ENCODE measurements at places on chromosomes 12 and 14.

DNA sequence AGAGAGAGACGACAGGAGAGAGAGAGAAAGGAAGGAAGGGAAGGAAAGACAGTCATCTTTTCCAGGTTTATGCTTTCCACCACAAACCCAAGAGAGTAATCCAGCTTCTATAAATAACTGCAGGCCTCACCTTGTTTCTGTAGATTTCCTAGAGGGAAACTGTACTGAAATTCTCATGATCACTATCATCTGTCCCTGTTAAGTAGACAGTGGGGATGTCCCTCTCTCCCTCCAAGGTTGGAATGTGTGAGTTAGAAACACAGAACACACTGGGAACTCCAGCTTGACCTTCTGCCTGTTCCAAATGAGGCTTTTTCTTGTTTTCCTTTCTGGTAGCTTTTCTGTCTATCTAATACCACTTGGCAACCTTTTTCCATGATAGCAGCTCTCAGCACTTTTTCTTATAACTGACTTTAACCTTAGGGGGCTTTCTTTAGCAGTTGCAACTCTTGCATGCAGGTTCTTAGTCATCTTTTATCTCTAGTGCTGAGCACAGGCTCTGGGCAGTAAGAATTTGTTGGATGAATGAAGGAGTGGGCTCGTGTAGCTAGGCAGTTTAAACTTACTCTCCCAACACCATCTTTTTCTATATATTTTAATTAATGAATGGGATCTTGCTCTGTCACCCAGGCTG, 22.8 kb upstream of the FBXO33 start:
- no peak for DNase-seq

DNA sequence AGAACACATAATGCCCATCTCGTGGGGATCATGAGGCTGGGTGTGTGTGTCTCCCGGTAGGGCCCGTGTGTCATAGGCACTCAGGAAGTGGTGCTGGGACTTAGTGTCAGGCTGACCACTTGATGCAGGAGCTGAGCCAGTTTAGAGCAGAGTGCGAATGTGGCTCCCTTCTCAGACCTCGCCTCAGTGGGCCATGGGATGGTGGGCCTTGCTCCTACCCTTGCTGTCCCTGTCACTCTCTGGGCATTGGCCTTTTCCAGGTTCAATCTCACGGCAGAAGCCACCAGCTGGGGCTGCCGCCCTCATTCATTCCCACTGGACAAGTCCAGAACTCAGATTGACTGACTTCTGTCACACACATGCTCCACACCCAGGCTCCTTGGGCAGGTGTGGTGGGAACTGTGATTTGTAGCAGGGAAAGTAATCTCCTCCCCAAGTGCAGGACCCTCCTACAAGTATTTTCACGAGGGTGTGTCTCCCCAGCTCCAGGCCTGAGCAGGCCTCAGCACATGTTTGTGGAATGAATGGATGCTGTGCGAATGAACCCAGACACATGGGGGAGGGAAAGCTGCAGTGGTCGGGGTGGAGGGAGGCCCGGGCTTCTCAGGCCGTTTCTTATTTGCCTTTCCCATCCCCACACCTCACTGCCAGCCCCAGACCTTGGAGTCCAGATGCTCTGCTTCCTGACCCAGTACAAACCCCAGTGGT, 54.9 kb downstream of the BEGAIN start:
- DNase-seq = no peak

DNA sequence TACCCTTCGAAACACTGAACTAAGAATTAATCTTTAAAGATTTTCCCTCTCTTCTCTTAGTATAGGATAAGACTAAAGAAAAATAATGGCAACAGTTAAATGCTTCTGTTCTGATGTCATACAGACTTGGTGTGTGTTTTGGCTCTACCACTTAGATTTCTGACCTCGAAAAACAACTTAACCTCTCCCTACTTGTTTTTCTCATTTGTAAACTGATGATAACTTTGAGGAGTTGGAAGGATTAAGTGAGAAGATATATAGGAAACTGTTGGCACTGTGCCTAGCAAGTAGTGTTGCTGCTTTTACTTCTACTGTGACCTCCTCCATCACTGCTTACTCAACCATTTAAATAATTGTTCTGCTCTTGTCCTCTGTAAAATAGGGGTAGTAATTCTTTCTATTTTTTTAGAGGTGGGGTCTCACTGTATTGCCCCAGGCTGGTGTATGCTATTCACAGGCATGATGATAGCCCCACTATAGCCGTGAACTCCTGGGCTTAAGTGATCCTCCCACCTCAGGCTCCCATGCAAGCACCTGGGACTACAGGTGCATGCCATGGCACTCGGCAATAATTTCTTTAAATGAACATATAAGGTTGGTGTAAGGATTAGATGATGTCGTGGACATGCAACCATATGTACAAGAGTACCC, 22.4 kb downstream of the PALS1 start:
- no peak for DNase-seq

DNA sequence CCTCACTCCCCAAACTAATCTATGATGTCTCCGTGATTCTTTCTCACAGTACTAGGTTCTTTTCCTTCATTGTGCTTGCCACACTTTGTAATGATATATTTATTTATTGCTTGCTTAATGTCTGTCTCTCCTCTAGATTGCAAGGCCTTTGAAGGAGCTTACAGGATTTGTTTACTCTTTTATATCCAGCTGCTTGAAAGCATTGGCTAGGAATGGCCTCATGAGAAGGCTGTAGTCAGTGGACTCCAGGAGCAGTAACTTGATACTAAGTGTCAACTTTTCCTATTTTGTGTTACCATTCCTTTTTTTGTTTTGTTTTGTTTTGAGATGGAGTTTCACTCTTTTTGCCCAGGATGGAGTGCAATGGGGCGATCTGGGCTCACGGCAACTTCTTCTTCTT, 7.3 kb upstream of the FAM234B start:
- DNase-seq = no peak

- no peak for DNase-seq
Measured at GRCh38 chr14:75450381-75451276, 22.8 kb downstream of the JDP2 start.

All from activated CD4-positive, CD25-positive, alpha-beta regulatory T cell (primary cell).